ENCODE measurements at places on chromosomes 7 and 10.

DNA sequence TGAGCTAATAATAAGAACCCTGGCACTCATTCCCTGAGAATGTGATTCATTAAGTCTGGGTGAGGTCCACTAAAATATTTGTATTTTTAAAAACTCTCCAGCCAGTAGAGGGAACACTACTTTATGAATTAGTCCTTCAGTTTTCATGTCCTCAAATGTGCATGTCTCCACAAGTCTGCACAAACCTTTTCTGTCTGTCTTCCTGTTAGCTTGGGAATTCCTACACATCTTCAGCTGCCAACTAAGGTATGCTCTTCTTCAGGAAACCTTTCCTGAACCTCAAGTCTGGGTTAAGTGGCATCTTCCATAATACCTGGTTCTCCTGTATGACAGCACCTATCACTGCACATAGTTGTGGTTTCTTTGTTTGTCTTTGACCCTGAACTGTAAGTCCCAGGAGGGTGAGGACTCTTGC, 119.6 kb upstream of the MKX start:
- DNase-seq, result no peak

DNA sequence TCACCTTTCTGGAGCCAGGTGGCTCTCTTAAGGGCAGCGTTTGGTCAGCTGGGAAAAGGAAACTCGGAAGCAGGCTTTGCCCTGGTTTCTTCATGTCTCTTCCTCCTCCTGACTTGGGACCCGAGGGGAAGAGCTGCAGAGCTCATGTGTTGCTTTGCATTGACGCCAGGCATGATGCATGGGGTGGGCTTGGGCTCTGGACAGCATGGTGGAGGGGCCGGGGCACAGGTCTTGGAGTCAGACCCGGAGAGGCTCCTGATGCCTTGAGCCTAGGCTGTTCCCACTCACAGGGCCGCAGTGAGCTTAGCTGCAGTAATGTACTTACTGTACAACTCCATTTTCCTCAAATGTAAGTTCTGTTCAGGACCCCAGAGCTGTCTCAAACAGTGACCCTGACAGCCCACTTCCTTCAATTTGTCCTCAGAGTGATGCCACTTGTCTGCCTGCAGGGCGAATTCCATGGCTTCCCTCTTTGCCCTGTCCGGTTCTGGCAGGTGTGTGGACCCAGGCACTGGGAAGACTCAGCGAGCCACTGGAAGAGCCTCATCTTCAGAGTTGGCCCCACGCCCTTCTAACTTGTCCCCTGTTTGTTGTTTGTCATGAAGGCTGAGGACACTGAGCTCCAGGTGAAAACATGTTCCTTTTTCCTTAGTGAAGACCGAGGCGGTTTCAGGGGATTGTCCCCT, 50.2 kb downstream of the ZNF467 start:
- no peak for DNase-seq

GRCh38 chr10:6701289-6701688, 121.2 kb upstream of the PRKCQ start:
- DNase-seq, result no peak

- no peak for DNase-seq
Observed at GRCh38 chr7:47591655-47592572, 10.0 kb upstream of the TNS3 start.

- DNase-seq, result no peak
Observed at GRCh38 chr10:35890676-35891495, 248.8 kb upstream of the FZD8 start.

DNA sequence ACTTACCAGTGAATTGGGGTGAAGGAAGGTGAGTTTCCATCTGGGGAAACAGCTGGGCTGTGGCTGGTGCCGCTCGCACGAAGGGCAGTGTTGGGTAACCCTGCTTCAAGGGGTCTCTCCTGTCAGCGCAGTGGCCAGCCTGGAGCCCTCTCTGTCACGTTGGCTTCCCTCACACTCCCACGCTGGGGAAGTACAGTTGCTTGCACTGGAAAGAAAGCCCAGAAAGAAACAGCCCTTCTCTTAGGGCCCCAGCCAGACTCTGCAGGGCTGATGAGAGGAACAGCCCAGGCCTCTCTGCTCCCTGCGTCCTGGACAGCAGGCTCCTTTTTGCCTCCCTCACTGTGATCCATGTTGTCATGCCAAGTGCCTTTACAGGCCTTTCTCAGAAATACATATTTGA, 40.3 kb upstream of the TRIM8 start:
- DNase-seq, result no peak

- no peak for DNase-seq
Observed at GRCh38 chr10:49738616-49739360, 23.3 kb downstream of the OGDHL start.

DNA sequence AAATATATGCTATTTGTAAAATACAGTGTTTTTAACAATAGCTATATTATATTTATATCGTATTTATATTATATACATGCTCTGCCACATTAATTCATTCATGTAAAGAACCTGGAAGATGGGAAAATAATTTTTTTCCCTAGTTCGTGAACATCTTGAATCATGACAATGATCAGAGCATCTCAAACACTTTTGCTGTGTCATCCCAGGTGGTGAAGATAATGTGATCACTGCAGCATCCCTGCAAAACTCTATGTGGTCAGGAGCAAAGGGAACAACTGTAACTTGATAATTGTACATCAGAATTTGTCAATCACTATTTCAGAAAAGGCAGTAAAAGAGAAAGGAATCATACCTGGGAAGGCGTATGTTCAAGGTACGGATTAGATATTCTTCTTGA, 39.3 kb downstream of the RAPGEF5 start:
- no peak for DNase-seq

DNA sequence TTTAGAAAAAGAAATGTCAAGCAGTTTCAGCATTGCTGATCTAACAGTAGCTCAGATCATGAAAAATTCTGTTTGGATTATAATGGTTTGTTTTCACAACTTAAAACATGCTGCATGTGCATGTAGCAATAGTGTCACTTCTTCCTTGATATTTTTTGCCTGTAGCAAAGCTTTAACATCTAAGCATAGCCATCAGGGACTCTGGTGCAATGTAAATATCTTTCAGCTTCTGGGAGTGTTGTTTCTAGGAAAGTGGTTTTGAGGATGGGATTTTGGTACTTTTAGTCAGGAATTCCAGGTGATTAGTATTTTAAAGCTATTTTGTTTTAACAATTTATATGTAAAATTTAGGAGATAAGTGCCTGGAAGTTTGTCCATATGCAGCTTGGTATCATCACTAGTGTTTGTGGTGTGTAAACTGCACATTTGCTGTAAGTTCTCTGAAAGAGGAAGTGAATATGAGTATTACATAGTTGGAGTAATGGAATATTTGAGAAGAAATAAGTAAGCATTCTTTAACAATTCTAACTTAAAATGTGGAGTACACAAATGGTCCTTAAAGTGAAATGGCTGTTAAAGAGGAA, 1.9 kb downstream of the RSBN1L start:
- DNase-seq, result no peak

- no peak for DNase-seq
Observed at GRCh38 chr7:1895664-1896515, 225.8 kb downstream of the ELFN1 start.

DNA sequence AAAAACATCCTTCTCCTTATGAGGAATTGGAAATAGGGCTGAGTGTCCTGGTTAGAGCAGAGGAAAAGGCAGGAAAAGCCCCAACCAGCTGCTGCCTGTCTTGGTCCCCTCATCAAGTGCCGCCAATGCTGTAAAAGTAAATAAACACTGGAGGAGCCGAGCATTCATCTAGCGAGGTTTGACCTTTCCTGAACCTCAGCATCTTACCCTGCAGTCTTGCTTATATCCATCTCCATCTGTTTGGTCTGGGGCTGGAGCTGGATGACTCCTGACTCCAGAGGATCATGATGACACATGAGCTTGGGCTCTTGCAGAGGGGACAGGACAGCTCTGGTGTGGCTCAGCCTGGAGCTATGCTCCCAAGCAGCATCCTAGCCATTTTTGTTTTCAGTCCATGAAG, 501.1 kb downstream of the TNS3 start:
- DNase-seq, result no peak

- no peak for DNase-seq
Observed at GRCh38 chr10:60141896-60142559, 235.7 kb upstream of the CCDC6 start.

DNA sequence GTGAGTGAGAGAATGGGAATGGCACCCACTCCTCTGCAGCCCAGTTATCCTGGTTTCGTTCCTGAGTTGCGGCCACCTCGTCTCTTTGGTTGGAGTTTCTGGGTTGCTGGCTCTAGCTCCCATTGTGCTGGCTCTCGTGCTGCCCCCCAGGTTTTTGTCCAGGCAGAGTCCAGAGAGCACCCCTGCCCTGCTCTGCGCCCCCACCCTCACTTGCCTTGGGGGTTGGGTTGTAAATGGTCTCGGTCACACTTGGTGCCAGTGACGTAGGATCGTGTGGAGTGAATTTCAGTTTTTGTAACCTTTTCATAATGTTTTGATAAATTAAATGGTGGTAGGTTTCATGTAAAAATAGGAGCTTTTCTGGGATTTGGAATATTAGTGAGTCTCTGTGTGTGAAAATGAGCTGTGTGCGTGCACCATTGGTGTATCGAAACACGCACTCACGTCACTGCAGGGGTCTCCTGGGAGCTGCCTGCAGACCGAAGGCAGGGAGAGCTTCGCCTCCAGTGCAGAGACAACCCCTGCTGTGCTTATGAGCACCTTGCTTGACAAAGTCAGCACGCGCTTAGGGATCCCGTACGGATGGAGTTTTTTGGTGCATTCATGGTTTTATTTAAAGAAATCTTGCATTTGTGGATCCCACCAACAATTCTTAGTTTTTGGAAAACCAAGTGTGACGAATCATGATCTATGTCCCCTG, 32.9 kb downstream of the PFKP start:
- DNase-seq, result no peak

GRCh38 chr10:75297021-75297599, 61.4 kb upstream of the COMTD1 start:
- no peak for DNase-seq

- DNase-seq, result no peak
Observed at GRCh38 chr10:86775056-86775869, 18.8 kb downstream of the BMPR1A start.

DNA sequence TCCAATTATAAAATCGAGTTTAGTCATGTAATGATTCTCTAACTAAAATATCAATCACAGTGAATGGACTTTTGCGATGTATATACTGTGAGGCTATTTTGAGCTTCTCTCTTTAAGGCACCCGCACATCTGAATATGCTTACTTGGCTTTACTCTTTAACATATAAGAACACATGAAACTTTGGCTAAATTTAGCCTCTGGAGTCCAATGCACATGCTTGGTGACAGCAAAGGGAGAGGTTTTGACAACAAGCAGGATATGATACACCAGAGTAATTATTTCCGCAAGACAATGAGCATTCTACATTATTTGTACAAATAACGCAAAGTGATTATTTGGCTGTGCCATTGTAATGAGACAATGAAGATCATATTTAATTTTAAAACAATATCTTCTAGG, 72.4 kb downstream of the ARID5B start:
- DNase-seq, result no peak

GRCh38 chr10:17385066-17385465, 69.3 kb downstream of the ST8SIA6 start:
- DNase-seq, result no peak

DNA sequence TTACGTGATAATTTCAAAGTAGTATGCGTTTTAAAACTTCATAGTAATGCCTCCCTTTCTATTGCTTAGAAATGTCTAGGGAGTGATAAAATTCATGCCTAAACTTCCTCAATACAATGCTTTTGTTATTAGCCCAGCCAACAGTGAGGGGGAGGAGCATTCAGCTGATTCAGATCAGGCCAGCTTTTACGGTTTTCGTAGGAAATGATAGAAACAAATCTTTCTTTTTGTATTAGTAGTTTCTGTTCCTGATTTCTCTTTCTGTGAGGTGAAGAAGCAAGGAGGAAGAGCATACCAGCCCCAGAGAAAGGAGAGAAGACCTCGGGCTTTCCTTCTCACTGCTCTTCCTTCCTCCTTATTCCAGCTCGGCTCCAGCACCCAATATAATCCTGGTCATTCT, 35.2 kb upstream of the ITPRID1 start:
- DNase-seq, result no peak

DNA sequence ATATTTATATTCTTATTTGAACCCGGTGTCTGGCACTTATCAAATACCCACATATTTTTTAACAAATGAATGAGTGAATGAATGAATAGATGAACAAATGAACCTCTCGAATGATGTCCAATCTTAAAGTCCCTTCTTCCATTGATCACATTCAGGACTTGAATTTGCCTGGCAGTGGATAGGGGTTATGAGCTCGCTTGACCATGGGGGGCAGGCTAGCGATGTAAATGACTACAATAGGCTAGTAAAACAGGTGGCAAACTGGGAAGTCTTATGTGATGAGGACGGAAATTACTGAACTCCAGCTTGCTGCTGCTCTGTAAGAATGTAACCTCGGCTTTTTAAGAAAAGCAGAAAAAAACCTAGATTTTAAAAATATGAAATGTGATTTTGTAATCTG, 247.7 kb upstream of the DKK1 start:
- no peak for DNase-seq

- DNase-seq, result no peak
Observed at GRCh38 chr10:92031580-92031979, 108.0 kb downstream of the BTAF1 start.

DNA sequence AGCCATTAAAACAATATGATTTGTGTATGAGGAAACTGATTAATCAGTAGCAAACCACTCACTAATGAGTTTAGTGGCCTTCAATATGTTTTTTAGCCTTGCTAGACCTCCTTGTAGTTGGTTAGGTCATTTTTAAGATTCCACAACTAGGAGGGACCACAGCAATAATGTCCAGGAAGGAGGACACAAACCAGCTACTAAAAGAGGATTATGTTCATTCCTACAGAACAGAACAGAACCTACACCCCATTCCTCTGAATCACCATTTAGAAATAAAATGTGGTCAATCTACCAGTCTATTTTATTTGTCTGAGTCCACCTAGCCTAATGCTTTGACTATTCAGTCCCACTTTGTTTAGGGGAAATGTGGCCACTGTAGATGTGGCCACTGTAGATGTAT, 226.3 kb downstream of the GLI3 start:
- DNase-seq, result no peak

GRCh38 chr7:138185132-138185908, 109.1 kb downstream of the AKR1D1 start:
- no peak for DNase-seq

DNA sequence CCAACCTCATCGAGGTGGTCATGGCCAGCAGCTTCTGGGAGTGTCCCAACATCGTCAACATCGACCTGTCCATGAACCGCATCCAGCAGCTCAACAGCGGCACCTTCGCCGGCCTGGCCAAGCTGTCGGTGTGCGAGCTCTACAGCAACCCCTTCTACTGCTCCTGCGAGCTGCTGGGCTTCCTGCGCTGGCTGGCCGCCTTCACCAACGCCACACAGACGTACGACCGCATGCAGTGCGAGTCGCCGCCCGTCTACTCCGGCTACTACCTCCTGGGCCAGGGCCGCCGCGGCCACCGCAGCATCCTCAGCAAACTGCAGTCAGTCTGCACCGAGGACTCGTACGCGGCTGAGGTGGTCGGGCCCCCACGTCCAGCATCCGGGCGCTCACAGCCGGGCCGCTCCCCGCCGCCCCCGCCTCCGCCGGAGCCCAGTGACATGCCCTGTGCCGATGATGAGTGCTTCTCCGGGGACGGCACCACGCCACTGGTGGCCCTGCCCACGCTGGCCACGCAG, 75.0 kb downstream of the ELFN1 start:
- DNase-seq, result no peak

- DNase-seq, result no peak
Observed at GRCh38 chr7:42065942-42066341, 171.1 kb downstream of the GLI3 start.

GRCh38 chr10:50613150-50613549, 10.6 kb downstream of the SGMS1 start:
- DNase-seq, result no peak

- no peak for DNase-seq
Observed at GRCh38 chr7:127446842-127447241, 54.3 kb upstream of the ZNF800 start.

- DNase-seq, result no peak
Observed at GRCh38 chr10:5811387-5811821, 1.8 kb downstream of the GDI2 start.

Measured in T-helper 2 cell (primary cell).